GM10248 (cell line): ENCODE measurements at places on chromosomes 13 and 19.
A peak's percentile ranks its signal among the peaks of the same experiment; 100 is the strongest.

GRCh38 chr19:14480700-14481079 is 5.5 kb upstream of the PTGER1 start:
- no peak for DNase-seq

DNA sequence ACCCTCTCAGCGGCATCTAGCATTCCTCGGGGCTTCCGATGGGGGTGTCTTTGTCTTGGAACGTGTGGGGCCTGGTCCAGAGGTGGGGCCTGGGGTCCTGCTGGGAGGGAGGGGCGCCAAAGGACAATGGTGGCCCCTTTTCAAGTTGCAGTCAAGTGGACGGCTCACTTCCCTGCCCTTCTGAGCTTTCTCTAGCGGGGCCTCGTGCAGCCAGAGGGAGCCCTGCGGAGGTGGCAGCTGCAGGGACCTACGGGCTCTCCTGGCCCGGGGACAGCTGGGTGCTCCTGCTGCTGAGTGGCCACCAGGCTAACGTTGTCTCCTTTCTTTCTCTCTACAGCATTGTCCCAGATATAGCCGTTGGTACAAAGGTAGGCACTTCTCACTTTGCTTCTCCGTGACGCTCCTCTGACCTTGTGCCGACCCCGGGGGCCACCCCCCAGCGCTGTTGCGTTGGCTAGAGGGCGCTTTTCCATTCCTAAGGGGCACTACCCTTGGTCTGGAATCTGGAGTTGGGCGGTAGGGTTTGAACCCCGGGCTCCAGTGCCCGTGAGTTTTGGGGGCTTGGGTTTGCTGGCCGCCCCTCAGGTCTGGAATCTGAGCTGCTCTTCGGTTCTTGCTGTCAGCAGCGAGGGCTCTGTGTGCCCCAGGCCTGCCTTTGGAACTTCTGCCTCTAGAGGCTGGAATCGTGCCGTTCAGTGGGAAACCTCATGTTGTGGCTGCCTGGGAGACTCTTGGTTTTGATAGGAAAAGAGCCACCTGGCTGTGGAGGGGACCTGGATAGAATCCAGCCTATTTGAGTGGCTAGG is 2.0 kb downstream of the PTBP1 start:
- no peak for DNase-seq

DNA sequence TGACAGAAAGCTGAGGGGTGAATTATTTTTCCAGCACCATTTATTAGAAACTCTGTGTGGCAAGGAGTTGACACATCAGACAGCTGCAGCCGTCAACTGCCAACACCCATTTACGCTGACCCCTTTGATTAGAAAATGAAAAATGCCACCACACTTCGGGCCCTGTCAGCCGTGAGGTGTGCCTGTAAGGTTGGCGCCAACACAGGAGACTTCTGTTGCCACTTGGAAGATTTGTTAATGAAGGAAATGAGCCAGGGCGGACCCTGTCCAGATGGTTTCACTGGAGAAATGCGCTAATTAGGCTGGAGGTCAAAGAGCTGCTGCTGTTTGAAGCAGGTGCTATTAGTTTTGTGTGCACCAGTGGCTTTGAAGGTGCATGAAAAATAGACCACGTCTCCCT is 297.5 kb downstream of the MTUS2 start:
- DNase-seq, result no peak

DNA sequence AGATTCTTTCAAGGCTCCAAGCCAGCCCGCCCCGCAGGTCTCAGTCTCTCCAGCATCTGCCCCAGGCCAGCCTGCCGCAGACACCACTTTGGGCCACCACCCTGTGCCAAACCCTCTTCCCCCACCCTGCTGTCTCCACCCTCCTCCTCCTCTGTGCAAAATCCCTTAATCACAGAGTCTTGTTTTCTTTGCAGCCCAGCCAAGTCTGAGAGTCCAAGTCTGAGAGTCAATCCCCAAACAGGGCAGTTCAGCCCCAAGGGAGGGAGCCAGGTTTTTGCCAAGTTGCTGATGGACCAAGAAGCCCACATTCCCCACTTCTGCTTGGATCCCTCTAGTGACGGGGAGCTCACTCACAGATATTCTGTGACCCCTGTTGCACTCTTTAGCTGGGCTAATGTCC is 3.1 kb downstream of the ADAMTS10 start:
- DNase-seq, result no peak

GRCh38 chr13:35729926-35730627 is 253.6 kb upstream of the MAB21L1 start:
- DNase-seq, result no peak

- DNase-seq, result no peak
These were observed 1335.1 kb upstream of the SPRY2 start for GRCh38 chr13:81676008-81676407.

- DNase-seq, result no peak
These were observed 297.1 kb downstream of the COG6 start for GRCh38 chr13:39952249-39953233.

DNA sequence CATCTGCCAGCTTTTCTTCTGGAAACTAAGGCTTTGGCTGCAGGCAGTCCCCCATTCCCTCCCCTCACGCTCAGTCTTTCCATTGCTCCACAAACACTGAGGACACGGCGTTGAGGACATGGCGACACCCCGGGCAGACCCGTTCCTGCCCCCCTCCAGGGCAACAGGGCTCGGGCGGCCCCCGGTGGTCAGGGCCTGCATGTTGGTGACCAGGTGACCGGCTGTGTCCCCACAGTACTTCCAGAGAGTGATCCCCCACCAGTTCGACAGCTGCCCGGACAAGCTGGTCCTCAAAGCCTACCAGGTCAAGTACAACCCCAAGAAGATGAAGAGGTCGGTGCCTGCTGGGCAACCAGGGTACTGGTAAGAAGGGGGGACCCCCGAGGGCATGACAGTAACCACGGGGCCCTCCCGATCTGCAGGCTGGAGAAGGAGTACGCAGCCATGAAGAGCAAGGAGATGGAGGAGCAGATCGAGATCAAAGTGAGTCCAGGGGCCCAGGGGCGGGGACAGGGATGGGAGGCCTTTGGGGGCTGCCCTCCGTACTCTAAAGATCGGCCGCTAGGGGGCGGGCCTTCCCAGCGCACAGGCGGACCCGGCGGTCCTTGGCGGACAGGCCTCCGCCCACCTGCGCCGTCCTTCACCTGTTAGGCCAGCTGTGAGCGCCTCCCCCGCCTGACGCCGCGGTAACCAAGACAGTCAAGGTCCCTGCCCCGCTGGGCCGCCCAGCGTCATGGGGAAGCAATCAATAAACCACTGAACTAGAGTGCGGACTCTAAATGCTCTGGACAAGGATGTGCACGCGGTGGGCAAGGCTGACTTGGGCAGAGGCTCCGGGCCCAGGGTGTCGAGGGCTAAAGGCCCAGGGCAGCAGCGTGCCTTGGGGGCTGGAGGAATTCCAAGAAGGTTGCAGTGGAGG is 21.1 kb downstream of the PRR36 start:
- peak; percentile 93 for DNase-seq

DNA sequence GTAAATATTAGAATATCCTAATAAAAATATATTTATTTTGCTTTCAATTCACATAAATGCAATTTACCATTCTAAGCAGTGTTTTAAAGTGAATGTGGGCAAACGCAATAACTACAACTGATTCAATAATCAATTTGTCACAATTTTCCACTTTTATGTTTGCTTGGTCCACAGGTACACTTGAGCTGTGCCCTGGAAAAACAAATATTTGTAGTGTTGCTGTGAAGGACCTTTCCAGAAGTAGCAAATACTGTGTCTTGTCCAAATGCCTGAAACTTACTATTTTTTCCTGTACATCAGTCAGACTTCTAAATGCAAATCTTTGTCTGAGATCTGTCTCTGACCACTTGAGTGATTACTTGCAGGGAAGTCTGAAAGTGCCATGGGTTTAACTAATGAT is 845.8 kb upstream of the SLITRK5 start:
- DNase-seq, result no peak

- DNase-seq, result no peak
These were observed 22.2 kb downstream of the GPR42 start for GRCh38 chr19:35392742-35393715.

DNA sequence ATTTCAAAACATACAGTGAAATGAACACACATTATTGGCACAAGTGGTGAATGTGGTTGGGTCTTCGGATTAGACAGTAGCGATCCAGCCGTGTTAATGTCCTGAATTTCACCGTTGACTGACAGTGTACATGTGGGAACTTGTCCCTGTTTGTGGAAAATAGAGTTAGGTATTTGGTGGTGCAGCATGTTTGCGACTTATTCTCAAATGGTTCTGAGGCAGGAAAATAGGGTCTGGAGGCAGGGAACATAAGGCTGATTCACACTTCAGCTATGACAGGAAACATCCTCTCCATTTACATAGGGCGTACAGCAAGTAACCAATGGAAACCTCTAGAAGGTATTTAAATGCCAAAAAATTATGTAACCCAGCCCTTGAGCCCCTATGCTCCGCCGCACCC is 4.2 kb downstream of the LGALS7B start:
- DNase-seq, result no peak

- no peak for DNase-seq
These were observed 87.4 kb upstream of the UFM1 start for GRCh38 chr13:38262211-38262610.

DNA sequence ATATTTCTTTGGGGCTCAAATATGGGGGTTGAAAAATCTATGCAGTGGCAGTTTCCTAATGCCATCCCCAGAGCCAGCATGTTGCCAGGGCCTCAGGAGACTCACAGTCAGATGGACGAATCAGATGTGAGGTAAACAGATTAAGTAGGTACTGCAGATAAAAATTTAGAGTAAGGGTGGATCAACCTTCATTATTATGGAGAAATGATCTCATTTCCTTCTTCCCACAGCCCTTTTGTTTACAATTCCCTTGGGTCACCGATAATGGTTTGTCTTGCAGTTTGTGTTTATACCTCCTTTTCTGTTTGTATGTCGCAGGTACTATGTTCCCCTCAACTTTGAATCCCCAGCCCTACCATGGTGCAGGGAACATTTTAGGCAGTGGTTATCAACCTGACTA is 20.0 kb downstream of the DIAPH3 start:
- DNase-seq, result no peak

DNA sequence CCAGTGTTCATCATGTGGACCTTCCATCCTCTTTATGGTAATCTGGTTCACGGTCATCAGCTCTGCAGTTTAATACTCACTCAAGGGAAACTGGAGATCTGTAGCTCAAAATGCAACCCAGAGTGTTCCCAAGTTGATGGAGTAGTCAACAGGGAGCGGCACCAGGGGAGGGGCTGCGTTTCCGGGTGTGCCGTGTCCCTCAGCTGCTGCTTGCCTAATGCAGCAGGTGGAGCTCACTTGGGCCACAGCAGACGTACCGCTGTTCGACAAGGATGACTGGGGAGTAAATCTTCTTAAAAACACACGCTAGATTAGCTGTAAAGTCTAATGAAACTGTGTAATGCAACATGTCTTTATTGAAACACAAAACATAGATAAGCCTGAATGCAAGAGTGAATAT is 81.1 kb downstream of the TNFSF13B start:
- no peak for DNase-seq

DNA sequence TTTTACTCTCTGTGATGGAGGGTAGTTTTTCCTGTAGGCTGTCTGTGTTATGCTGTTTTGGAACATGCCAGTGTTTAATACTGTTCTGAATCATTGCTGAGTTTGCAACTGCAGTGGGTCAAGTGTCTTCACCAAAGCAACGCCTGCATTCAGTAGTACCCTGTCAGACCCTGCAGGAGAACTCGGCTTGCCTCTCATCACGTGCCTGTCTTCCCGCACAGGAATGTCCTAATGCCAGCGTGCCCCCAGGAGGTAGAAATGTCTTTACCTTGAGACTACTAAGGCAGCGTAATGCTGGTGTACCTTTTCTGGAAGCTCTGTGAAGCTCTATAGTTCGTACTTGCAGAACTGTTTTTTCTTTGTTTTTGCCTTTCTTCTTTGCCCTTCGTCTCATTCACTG is 42.3 kb downstream of the POLR1D start:
- no peak for DNase-seq

GRCh38 chr13:42525035-42525504 is 48.9 kb upstream of the TNFSF11 start:
- DNase-seq, result no peak

GRCh38 chr13:81990652-81991051 is 1649.7 kb upstream of the SPRY2 start:
- DNase-seq, result no peak

DNA sequence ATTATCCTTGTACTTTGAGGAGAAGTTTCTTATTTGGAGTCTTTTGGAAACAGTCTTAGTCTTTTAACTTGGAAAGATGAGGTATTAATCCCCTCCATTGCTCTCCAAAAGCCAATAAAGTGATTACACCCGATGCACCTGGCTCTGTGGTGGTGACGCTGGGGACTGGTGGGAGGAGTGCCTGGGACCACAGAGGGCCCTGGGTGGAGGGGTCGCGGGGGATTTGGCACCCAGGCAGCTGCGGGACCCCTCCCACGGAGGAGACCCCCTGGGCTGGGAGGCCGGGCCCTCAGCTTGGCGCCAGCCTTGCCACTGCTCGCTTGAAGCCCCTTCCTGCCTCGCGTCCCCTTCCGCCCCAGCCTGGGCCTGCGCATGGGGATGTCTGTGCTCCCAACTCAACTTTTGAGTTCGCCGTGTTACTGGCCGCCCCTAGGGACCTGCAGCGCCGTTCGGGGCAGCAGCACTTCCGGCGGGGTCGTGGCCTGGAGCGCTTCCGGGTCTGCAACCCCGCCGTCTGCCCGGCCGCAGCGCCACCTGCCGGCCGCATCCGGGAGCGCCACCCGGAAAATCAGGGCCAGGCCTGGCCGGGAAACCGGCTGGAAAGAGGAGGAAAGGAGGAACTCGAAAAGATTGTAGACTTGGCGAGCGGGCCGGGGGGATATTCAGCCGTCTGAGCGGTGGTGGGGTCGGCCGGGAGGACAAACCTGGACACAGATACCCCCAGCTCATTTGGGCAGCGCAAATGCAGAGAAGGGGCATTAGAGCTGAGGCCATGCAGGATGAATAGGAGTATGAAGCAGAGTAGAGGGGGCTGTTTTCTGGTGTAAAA is 8.4 kb downstream of the PEAK3 start:
- DNase-seq, result peak; percentile 90

- DNase-seq, result peak; percentile 31
These were observed 13.9 kb upstream of the HS6ST3 start for GRCh38 chr13:96075953-96076543.

DNA sequence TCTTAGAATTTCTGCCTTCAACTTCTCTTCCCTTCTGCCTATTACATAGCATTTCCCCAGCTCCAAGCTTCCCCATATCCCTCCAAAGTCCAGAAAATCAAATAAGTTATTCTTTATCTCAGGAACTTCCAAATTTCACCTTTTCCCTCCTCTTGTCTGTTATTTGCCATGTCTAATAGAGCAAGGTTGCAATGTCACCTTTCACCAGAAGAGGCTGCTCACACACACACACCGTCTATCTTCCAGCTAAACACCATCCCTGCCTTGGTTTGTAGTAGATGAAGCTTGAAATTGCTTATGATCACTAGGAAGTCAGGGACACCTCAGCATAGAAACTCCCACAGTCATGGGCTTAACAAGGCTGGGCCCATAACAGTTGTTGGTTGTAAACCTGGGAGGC is 48.4 kb downstream of the ZNRF4 start:
- no peak for DNase-seq
